Activated CD4-positive, alpha-beta T cell treated with anti-CD3 and anti-CD28 coated beads, Interleukin-2, amount 10 ng/mL, durations not matched to agents 7 days and 5 days (primary cell): ENCODE measurements at places on chromosomes 1 and 21. TPM values are rescaled to one million over a fixed set of nuclear protein-coding genes. Genes with fewer than 3 reads are reported as not detected.

DNA sequence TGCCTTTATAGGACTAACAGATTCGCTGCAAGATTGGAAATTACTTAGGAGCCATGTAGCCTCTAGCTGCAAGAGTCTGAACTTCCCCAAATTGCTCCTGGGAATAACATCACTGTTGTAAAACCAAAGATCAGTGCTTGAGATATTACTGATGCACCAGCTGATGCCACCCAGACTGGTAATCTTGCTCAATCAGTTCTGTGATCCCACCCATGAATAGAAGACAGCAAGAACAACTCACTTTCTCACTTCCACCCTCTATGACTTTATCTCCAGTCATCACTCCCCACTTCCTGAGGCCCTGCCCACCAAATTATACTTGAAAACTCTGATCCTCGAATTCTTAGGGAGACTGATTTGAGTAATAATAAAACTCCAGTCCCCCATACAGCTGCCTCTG is 1011.1 kb downstream of the PLA2G4A start:
- no peaks in the 10 kb centered on the region for H3K27me3 ChIP-seq
- no peaks in the 10 kb centered on the region for H3K36me3 ChIP-seq
- no peak for DNase-seq
- no peak overlapping the region for H3K4me3 ChIP-seq

The ADCY10 gene
- total RNA-seq = not detected

DNA sequence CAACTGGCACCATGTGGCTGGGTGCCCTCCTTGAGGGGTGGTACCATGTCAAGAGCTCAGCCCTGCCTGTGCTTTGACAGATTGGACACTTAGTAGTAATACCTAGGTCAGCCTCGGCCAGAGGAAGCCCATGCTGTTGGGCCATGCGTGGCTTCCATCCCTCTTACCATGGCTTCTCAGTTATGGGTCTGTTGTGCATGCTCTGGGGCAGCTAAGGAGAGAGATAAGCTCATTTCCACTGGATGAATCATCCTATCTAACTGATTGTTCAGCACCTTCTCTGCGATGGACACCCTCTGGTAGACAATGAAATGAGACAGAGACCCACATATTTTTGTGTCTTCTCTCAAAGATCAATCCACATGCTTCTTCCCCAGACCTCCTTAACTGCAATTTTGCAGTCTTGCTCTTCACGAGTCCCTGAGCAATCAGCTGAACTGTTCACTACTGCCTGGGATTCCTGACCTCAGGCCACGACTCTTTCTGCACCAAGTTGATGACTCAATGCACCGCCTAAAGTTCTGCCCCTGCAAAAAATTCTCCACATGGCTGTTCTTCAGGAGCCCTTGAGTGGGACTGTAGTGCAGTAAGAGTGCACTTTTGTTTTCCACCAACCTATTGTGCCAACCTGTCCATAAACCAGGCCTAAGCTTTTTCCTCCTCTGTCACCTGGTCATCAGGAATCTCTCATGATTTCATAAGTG is 6.9 kb upstream of the TRIM62 start:
- DNase-seq = no peak
- H3K36me3 ChIP-seq = no peaks in the 10 kb centered on the region
- no peak overlapping the region for H3K27ac ChIP-seq
- no peak overlapping the region for H3K4me3 ChIP-seq

- H3K4me1 ChIP-seq = peaks cover 43% of the 10 kb centered on the region
- H3K27ac ChIP-seq = peak within 1 kb of the TSS; percentile 97
Measured at GRCh38 chr21:36134803-36135390, at the start of gene CBR3. Gene CBR3, plus strand, starts transcription at chr21:36135079. Its CDS starts 114 bp downstream, at chr21:36135193.

The TRIM58 gene
- total RNA-seq = 0.69 TPM

- H3K27me3 ChIP-seq = peaks cover 16% of the 10 kb centered on the region
- H3K36me3 ChIP-seq = no peaks in the 10 kb centered on the region
- no peak for DNase-seq
- no peak overlapping the region for H3K27ac ChIP-seq
Measured at GRCh38 chr1:115170377-115170776, 81.1 kb upstream of the TSPAN2 start.

The TDRD5 gene
- not detected for total RNA-seq

The LCA5L gene
- total RNA-seq = not detected

GRCh38 chr1:47872886-47873285 is 124.3 kb downstream of the TRABD2B start:
- no peaks in the 10 kb centered on the region for H3K27me3 ChIP-seq
- H3K4me1 ChIP-seq = no peaks in the 10 kb centered on the region
- H3K4me3 ChIP-seq = no peak overlapping the region
- no peaks in the 10 kb centered on the region for H3K36me3 ChIP-seq
- no peak overlapping the region for H3K27ac ChIP-seq
- DNase-seq = no peak

The SERPINC1 gene
- total RNA-seq = 0.17 TPM

- H3K27ac ChIP-seq = no peak overlapping the region
- H3K4me3 ChIP-seq = no peak overlapping the region
- no peak for DNase-seq
- H3K36me3 ChIP-seq = no peaks in the 10 kb centered on the region
Measured at GRCh38 chr1:47201179-47201578, 11.3 kb upstream of the PDZK1IP1 start.

The NEK2 gene
- 51.9 TPM for total RNA-seq

The ZNF691 gene
- total RNA-seq = 10.8 TPM

GRCh38 chr1:20355828-20356735 is 65.4 kb downstream of the VWA5B1 start:
- H3K27ac ChIP-seq = no peak overlapping the region
- no peak for DNase-seq
- no peak overlapping the region for H3K4me3 ChIP-seq
- H3K4me1 ChIP-seq = peaks cover 6% of the 10 kb centered on the region

- H3K27ac ChIP-seq = peak overlapping the region; percentile 85
- H3K27me3 ChIP-seq = peaks cover 19% of the 10 kb centered on the region
- peaks cover 24% of the 10 kb centered on the region for H3K36me3 ChIP-seq
- DNase-seq = no peak
- H3K4me3 ChIP-seq = peak overlapping the region; percentile 96
- peaks cover 60% of the 10 kb centered on the region for H3K4me1 ChIP-seq
Measured at GRCh38 chr1:12615865-12616708, 1.9 kb downstream of the DHRS3 start.

DNA sequence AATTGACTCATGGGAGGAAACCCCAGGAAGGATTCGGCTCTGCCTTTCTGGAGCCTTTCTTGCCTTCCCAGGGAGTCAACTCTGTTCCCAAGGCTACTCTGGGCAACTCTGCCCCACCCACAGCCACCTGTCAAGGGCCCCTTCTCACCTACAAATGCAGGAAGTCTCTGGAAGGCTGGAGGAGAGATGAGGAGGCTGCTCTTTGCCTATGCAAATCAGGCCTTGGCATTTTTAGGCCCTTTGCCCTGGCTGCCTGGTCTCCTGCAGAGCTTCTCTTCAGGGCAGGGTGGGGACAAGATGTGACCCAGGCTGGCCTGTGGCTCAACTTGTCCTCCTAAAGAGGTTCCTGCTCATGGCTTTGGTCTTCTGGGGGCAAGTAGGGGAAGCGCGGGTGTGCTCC is 5.4 kb downstream of the SLC6A9 start:
- no peaks in the 10 kb centered on the region for H3K27me3 ChIP-seq
- no peaks in the 10 kb centered on the region for H3K36me3 ChIP-seq
- H3K4me1 ChIP-seq = peaks cover 18% of the 10 kb centered on the region
- no peak for DNase-seq
- H3K4me3 ChIP-seq = no peak overlapping the region
- H3K27ac ChIP-seq = no peak overlapping the region

DNA sequence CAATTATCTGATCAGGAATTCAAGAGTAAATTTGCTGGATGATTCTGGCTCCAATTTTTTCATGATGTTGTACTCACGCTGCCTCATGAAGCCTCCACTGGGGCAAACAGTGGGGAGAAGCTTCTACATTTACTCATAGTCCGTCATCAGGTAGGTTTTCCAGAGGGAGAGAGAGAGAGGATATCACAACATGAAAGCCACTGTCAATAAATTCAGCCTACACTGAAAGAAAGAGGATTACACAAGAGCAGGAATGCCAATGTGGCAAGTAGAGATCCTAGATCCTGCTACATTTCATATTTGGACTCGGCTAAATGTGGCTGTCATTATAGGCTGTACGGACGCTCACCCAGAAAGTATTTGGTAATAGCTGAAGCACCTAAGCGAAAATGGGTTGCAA is 819.9 kb downstream of the BRINP3 start:
- no peak for DNase-seq
- H3K4me3 ChIP-seq = no peak overlapping the region
- H3K4me1 ChIP-seq = no peaks in the 10 kb centered on the region
- H3K36me3 ChIP-seq = no peaks in the 10 kb centered on the region

- H3K27me3 ChIP-seq = peaks cover 8% of the 10 kb centered on the region
- no peaks in the 10 kb centered on the region for H3K36me3 ChIP-seq
- DNase-seq = no peak
- no peaks in the 10 kb centered on the region for H3K4me1 ChIP-seq
- H3K27ac ChIP-seq = no peak overlapping the region
Measured at GRCh38 chr1:242530761-242531160, 6.3 kb upstream of the PLD5 start.

- H3K36me3 ChIP-seq = peaks cover 80% of the 10 kb centered on the region
- peaks cover 10% of the 10 kb centered on the region for H3K4me1 ChIP-seq
- no peaks in the 10 kb centered on the region for H3K27me3 ChIP-seq
- no peak for DNase-seq
Measured at GRCh38 chr1:40422630-40423263, 27.5 kb upstream of the ZFP69B start.

GRCh38 chr1:62312698-62313097 is 6.5 kb downstream of the KANK4 start:
- H3K27me3 ChIP-seq = peaks cover 15% of the 10 kb centered on the region
- no peaks in the 10 kb centered on the region for H3K4me1 ChIP-seq
- no peaks in the 10 kb centered on the region for H3K36me3 ChIP-seq
- no peak overlapping the region for H3K4me3 ChIP-seq

DNA sequence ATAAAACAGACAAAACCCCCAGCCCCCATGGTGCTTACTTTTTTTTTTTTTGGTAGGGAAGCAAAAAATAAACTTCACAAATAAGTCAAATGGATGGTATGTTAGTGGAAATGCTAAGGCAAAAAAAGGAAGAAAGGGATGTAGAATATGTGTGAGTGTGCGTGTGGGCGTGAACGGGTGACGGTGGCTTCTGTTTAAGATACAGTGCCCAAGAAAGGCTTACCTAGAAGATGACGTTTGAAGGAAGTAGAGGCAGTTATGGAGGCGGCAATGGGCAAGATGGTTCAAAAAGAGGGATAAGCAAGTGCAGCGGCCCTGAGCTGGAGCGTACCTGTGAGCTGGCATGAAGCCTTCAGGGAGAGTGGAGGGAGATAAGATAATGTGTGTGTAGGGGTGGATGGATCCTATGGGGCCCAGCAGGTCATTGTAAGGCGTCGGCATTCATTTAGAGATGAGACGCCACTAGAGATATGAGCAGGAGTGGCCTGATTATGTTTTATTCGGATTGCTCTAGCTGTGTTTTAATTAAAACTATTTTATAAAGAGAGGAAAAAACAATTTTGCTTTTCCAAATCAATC is 19.9 kb downstream of the LEPR start:
- H3K4me3 ChIP-seq = no peak overlapping the region
- H3K36me3 ChIP-seq = no peaks in the 10 kb centered on the region
- H3K4me1 ChIP-seq = peaks cover 7% of the 10 kb centered on the region
- no peak for DNase-seq
- H3K27ac ChIP-seq = no peak overlapping the region

The LHX4 gene
- total RNA-seq = not detected

DNA sequence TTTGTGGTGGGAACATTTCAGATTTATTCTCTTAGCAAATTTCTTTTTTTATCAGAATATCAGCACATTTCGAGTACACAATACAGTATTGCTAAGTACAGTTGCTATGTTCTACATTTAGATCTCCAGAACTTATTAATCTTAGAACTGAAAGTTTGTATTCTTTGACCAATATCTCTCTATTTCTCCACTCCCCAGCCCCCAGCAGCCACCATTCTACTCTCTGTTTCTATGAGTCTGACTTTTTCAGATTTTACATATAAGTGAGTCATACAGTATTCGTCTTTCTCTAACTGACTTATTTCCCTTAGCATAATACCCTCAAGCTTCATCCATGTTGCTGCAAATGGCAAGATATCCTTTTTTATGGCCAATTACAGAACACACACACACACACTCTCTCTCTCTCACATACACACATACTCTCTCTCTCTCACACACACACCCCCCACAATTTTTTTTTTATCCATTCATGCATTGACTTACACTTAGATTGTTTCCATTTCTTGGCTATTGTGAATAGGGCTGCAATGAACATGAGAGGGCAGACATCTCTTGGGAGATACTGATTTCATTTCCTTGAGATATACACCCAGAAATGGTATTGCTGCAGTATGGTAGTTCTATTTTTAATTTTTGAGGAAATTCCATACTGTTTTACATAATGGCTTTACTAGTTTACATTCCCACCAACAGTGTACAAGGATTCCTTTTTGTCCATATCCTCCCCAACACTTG is 15.7 kb downstream of the RPTN start:
- H3K4me3 ChIP-seq = no peak overlapping the region
- no peak for DNase-seq
- no peak overlapping the region for H3K27ac ChIP-seq
- no peaks in the 10 kb centered on the region for H3K4me1 ChIP-seq

DNA sequence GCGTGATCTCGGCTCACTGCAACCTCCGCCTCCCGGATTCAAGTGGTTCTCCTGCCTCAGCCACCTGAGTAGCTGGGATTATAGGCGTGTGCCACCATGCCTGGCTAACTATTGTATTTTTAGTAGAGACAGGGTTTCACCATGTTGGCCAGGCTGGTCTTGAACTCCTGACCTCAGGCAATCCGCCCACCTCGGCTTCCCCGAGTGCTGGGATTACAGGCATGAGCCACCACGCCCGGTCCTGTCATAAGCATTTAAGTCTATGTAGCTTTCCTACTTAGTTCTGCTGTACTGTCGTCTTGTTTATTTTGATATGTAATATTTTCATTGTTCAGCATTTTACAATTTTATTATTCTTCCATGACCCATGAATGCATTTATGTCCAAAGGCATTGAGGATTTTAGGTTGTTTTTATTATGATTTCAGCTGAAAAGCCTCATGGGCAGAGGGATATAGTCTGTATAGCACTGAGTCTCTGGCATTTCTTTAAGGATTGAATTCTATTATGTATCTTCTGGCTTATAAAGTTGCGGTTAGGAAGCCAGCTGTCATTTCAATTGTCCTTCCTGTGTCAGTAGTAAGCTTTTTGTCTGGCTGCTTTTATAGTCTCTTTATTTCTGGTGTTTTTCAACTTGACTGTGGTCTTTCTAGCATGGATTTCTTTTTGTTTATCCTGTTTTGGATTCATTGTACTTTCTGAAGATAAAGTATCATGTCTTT is 9.2 kb downstream of the AGPAT3 start:
- H3K27ac ChIP-seq = no peak overlapping the region
- no peaks in the 10 kb centered on the region for H3K27me3 ChIP-seq
- peaks cover 53% of the 10 kb centered on the region for H3K36me3 ChIP-seq
- DNase-seq = no peak
- peaks cover 44% of the 10 kb centered on the region for H3K4me1 ChIP-seq
- H3K4me3 ChIP-seq = no peak overlapping the region

GRCh38 chr1:156295391-156295947 is at the start of gene GLMP:
Gene GLMP, minus strand, starts transcription at chr1:156295679. Its CDS starts 34 bp downstream, at chr1:156295645.
- no peaks in the 10 kb centered on the region for H3K27me3 ChIP-seq
- H3K36me3 ChIP-seq = peaks cover 2% of the 10 kb centered on the region
- peak within 1 kb of the TSS; percentile 86 for H3K4me3 ChIP-seq
- H3K27ac ChIP-seq = peak within 1 kb of the TSS; percentile 89
- peaks cover 20% of the 10 kb centered on the region for H3K4me1 ChIP-seq

The SPRR1A gene
- total RNA-seq = not detected

- H3K4me1 ChIP-seq = no peaks in the 10 kb centered on the region
- H3K27me3 ChIP-seq = peaks cover 20% of the 10 kb centered on the region
- H3K27ac ChIP-seq = no peak overlapping the region
- DNase-seq = no peak
Measured at GRCh38 chr1:175267716-175268416, 75.3 kb upstream of the KIAA0040 start.

GRCh38 chr21:23690316-23690715 is 1917.0 kb downstream of the MRPL39 start:
- H3K27me3 ChIP-seq = no peaks in the 10 kb centered on the region
- no peaks in the 10 kb centered on the region for H3K4me1 ChIP-seq
- H3K27ac ChIP-seq = no peak overlapping the region
